ENCODE measurements at places on chromosomes 16 and 17. TPM values are rescaled to one million over a fixed set of nuclear protein-coding genes. Genes with fewer than 3 reads are reported as not detected.

GRCh38 chr16:15492091-15492740 lies 57.8 kb downstream of the BMERB1 start:
- DNase-seq: no peak

- no peak for DNase-seq
Measured at GRCh38 chr17:57550668-57551315, 194.3 kb downstream of the CCDC182 start.

- DNase-seq: no peak
Measured at GRCh38 chr16:14354561-14355351, 275.3 kb downstream of the PARN start.

- peak; percentile 88 for DNase-seq
Measured at GRCh38 chr17:45149037-45149668, 878 bp downstream of the HEXIM1 start.

- no peak for DNase-seq
Measured at GRCh38 chr16:75918109-75918508, 191.8 kb upstream of the CPHXL start.

CASKIN1 gene
- 0.03 TPM for total RNA-seq

NAE1 gene
- 133 TPM for total RNA-seq
